ENCODE measurements at places on chromosomes 13 and 19.
A peak's percentile ranks its signal among the peaks of the same experiment; 100 is the strongest.

GRCh38 chr19:40612831-40613689, 11.9 kb downstream of the LTBP4 start:
- DNase-seq = peak; percentile 22

- no peak for DNase-seq
Measured at GRCh38 chr19:47096100-47096704, 17.4 kb downstream of the ZC3H4 start.

DNA sequence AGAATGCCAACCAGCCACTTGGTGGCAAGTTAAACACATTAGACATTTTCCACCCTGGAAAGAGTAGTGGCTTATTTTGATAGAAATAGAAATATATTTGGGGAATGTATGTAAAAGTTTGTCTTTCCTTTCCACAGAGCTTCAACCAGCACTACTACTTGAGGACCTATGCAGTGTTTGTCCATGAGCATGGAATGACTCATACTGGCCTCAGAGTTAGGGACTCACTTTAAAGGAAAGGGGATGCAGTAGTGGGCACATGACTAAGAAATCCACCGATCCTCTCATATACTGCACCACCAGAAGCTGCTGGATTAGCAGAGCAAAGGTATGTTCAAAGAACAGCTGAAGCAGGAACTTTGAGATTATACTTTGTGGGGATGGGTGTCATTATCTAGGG, 62.6 kb downstream of the LACC1 start:
- DNase-seq = no peak

- DNase-seq = no peak
Measured at GRCh38 chr13:21530656-21531055, 71.6 kb upstream of the ZDHHC20 start.

GRCh38 chr13:75197803-75198202, 284.2 kb downstream of the TBC1D4 start:
- DNase-seq = no peak

Measured in CD4-positive, alpha-beta T cell treated with Interleukin-4 for 4 hours (primary cell).